ENCODE measurements at places on chromosomes 12 and 14.

DNA sequence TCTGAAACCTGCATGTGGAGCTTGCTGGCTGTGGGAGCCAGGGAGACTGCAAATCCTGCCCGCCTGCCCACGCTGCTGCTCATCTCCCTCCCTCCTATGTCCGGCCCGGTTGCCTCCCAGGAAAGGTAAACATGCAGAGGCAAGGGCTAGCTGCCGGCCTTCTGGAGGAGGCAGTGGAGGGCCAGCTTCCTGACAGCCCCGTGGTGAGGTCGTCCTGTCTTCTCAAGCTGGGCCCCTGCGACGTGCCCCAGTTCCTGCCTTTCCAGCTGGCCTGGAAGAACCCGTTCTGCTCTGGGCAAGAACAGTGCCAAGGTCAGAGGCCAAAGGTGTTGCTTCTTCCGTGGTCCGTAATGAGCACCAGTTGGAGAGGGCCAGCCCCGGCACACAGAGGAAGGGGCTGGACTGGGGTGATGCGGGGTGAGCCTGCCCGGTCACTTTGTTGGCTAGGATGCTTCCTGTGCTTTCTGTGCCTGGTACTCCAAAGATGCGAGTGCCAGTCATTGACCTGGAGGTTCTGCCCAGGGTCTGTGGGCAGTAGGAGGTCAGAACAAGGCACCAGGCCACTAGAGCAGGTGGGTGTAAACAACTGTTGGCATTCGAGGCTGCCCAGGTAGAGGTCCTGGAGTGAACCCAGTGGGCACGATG, 25.3 kb downstream of the TPCN1 start:
- no peak for DNase-seq

DNA sequence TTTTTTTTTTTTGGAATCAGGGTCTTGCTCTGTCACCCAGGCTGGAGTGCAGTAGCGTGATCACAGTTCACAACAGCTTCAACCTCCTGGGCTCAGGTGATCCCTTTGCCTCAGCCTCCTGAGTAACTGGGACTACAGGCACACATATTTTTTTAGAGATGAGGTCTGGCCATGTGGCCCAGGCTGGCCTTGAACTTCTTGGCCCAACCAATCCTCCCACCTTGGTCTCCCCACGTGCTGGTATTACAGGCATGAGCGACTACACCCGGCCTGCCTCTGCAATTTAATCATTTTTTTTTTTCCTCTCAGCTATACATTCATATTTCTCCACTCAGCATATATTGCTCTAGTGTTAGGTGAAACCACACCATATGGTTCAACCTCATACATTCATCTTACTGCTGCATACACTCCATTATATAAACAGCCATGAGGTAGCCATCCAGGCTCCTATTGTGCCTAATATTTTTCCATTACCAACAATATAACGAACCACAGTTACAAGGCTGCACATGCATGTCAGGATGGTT, 7.1 kb downstream of the STX2 start:
- no peak for DNase-seq

- DNase-seq = no peak
Measured at GRCh38 chr12:95147866-95148265, 69.4 kb downstream of the FGD6 start.

DNA sequence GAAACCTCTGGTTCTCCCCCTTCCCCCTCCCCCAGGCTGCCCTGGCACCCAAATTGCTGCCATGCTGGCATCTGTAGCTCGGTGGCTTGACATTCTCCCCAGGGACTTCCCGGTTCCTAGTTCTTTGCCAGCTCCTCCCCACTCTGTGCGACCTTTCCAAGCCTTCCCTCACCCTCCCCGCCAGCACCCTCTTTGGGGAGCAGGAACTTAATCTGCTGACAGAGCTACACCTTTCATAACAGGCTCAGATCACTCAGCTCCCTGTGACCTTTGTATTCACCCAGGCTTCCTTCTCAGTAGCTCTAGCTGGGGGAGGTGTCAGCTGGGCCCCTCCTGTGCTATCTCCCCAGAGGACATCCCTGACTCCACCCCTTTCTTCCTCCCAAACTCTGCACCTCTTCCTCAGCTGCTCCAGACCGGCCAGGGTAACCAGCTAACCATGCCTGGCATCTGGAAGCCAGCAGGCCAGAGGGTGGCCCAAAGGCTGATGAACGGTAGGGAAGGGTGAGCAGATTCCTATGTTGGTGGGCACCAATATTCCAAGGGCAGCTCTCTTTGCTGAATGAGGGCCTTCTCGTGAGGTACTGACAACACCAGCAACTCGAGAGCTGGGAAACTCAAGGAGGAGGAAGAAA, 1.8 kb upstream of the COX14 start:
- no peak for DNase-seq

DNA sequence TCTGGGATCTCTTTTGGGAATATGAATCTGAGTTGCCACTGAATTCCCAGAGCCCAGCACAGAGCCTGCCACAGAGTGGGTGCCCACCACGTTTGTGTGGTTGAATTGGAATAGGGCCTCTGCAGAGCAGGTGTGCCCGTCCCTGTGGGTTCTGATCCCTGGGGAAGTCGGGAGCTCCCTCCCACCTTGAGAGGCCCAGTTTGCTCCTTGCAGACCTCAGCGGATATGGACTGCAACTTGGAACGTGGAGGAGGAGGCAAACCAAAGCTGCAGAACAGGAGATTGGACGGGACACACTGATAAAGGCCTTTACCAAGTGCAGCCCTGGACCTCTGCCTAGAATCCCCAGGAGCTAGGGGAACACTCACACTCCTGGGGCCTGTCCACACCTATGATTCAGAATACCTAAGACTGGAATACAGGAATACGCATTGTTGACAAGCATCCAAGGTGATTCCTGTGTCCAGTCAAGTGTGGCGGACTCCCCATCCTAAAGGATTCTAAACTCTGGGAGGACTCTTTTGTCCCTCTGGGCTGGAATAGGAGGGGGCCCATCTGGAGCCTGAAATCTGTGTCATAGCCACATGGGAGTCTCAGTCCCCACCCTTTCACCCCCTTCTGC, 2.4 kb downstream of the KRT76 start:
- no peak for DNase-seq

DNA sequence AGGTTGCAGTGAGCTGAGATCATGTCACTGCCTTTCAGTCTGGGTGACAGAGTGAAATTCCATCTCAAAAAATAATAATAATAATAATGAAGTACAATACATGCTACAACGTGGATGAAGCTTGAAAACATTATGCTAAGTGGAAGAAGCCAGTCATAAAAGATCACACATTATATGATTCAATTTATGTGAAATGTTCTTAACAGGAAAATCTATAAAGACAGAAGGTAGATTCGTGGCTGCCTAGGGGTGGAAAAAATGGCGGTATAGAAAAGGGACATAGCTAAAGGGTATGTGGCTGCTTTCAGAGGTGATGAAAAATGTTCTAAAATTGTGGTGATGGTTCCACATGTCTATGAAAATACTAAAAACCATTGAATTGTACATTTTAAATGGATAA, 41.0 kb upstream of the AMIGO2 start:
- no peak for DNase-seq

- DNase-seq = peak; percentile 32
Measured at GRCh38 chr12:54220092-54220557, 31.3 kb upstream of the SMUG1 start.

Data from BJ (cell line).